SJSA1 (cell line): ENCODE measurements at places on chromosomes 1 and 21. TPM values are rescaled to one million over a fixed set of nuclear protein-coding genes. Genes with fewer than 3 reads are reported as not detected.
A peak's percentile ranks its signal among the peaks of the same experiment; 100 is the strongest.

- no peak for DNase-seq
These were observed 52.1 kb downstream of the MIGA1 start for GRCh38 chr1:77831566-77831965.

VWA5B1 gene
- total RNA-seq, result not detected in 2 replicates

DNA sequence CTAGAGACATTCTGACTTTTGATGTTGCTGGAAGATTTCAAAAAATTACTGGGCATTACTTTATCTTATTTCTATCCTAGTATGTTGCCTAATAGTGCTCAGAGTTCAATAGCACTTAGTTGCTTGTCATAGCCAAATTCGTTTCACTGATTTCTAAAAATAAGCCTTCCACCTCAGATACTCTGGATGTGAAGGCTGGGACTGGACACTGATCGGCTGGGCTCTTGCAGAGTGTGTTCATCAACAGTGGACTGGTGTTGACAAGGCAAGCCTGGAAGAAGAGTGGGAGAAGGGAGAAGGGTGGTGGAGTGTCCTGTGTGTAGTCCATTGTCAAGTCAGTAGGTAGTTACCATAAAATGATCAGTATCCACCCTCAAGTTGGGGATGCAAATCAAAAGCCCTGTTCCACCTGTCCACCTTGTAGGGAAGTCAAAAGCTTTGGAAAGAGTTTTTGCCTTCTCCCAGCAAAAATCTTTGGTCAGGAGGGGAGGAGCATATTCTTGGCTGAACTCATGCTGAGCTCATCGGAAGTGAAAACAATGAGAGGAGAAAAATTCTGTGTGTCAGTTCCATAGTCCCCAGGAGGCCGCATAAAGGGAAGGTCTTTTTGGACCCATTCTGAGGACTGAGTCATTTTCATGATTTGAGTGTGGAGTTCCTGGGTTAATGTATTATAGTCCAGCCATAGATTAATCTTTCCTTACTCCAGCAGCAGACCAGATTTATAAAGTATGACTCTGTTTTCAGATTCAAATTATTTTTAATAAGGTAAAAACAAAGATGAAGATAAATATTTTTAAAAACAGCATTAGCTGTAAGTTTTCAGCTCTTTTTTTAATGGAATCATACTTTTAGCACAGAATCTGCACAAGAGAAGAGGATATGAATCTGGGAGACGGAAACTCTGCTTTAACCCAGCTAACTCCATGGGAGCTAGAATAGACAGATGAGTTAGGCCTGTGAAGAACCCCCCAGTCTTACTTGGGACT lies 99.5 kb upstream of the BMP8A start:
- peak; percentile 72 for DNase-seq

GPA33 gene
- total RNA-seq, result not detected in 2 replicates

DNA sequence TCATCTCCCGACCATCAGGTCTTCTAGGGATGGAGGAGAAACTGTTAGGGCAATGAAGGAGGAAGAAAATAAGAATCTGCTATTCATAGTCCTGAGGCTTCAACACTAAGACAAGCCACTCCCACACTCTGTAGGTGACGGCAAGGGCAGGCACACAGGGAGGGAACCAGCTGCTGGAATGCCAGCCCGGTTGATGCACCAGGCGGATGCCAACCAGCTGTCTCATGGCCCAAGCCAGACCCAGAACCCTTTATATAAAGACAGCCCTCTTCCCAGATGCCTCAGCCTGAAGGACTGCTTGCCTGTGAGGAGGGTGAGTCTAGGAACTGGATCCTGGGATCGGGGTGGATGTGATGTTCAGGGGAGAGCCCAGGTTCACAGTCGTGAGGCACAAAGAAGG lies at the start of gene KPRP:
Gene KPRP, plus strand, starts transcription at position 279 of the 400 bp plus-strand sequence. CDS start 1,564 bp downstream, outside the sequence.
- no peak for DNase-seq

DNA sequence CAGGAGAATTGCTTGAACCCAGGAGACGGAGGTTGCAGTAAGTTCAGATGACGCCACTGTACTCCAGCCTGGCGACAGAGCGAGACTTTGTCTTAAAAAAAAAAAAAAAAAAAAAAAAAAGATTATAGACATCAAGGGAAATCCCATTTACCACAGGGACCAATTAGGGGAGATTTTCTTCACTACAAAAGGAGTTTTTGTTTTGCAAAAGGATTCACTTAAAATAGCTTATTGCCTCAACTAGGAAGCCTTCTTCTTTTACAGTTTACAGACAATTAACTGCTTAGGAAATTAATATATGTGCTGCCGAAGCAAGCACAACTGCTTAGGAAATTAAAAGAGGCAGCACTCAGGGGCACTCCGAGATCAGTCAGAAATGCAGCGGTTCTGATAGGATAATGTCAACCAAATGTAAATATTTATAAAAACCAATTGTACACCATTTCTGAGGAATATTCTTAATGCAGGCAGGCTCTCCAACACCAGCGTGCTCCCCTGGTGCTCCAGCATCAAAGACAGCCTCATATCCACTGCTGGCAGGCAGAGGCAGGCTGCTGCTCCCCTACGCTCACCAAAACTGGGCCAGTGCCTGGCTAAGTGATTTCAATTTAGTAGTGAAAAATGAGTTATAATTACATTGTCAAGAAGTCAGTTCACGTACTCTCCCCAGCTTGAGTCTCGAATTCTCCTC lies 107.9 kb upstream of the RAB4A start:
- no peak for DNase-seq

RIPK4 gene
- total RNA-seq, result 0.47 and 1.7 TPM in 2 replicates

DNA sequence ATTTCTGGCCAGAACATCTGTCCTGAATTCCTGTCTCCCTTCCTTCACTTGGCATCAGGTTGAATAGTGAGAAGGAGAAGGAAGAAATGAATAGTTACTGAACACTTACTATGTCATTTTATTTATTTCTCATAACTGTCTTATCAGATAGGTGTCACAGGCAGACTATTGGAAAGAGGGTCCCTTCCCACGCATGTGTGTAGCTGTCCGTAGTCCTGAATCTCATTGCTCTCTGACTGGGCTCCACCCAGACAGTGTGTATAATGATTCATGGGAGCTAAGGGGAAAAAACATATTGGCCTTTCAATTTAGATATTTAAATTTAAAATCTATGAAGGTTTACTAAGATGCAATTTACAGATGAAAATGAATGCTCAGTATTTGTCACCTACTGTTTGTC lies 86.1 kb downstream of the OMA1 start:
- DNase-seq, result no peak

DNA sequence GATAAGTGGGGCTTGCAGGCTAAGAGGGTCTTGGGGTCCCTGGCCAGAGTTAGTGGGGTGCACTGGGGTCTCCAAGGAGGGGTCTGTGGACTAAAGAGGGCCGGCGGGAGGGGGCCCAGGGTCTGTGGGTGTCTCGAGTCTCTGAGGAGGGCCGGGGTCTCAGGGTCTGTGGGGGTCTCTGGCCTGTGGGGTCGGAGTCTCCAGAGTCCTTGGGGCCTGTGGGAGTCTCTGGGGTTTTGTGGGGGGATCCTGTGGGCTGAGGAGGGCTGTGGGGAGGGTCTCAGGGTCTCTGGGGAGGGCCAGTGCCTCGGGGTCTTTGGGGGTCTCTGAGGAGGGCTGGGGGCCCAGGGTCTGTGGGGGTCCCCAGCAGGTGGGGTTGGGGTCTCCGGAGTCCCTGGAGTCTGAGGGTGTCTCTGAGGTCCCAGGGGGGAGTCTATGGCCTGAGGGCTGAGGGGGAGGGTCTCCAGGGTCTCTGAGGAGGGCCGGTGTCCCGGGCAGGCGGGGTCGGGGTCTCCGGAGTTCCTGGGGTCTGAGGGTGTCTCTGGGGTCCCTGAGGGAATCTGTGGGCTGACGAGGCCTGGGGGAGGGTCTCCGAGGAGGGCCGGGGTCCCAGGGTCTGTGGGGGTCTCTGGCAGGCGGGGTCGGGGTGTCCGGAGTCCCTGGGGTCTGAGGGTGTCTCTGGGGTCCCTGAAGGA lies 628 bp upstream of the PLEKHM2 start:
- DNase-seq, result no peak

- DNase-seq, result peak; percentile 49
These were observed 5.2 kb upstream of the HLX start for GRCh38 chr1:220873868-220874655.

NCAM2 gene
- total RNA-seq, result not detected in 2 replicates

DNA sequence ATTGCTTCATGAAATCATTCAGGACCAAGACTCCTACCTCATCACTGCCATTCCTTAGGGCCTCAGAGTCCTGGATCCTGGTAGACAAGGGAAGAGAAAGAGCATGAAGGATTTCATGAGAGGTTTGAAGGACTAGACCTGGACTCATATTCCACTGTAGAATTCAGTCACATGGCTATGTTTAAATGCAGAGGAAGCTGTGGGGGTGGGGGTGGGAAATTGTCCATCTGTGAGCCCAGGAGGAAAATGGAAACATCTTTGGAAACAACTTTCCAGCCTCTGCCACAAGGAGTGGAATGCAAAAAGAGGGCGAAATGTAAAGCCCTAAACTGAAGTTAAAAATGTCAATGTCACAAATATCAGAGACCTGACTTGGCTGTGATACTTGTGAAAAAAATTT lies 73.0 kb downstream of the BRINP2 start:
- DNase-seq, result no peak

GRCh38 chr1:29123887-29124365 lies at the start of gene TMEM200B:
TSS of gene TMEM200B (minus strand) at chr1:29123903. CDS start at chr1:29121828, 2,075 bp downstream.
- DNase-seq, result no peak

DPYD gene
- 31.4 and 35.4 TPM in 2 replicates for total RNA-seq

DNA sequence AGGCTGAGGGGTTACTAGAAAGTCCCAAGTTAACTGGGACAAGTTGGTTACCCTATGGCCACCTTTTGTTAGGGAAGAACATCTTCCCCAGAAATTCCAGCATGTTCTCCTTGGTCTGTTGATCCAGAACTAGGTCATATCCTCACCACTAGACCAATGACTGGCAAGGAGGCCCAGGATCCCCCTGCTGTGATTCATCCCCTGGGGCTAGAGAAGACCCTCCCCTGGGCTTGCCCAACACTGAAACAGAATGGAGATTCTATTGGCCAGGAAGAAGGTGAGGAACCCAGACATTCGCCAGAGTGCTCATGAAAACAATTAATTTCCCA lies 90.1 kb upstream of the SIM2 start:
- DNase-seq, result no peak

DNA sequence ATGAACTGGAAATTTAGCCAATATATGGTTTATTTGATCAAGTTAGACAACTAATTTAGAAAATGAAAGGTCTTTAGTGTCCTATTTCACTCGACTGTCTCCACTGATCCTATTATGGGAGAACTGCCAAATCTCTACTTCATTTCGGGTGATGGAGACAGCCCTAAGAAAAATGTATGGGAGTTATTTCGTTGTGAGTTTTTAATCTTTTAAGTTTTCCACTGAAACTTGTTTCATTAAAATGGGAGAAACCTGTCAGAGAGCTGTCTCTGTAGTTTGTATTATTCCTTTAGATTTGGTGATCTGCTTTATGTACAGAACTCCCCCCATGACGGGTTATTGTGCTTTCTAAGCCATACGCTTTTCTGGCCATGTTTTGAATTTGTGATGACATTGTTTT lies 899.7 kb downstream of the ADGRL2 start:
- DNase-seq, result no peak

GRCh38 chr1:7680207-7680954 lies 90.7 kb upstream of the VAMP3 start:
- peak; percentile 23 for DNase-seq

SLAMF9 gene
- not detected in 2 replicates for total RNA-seq

DNA sequence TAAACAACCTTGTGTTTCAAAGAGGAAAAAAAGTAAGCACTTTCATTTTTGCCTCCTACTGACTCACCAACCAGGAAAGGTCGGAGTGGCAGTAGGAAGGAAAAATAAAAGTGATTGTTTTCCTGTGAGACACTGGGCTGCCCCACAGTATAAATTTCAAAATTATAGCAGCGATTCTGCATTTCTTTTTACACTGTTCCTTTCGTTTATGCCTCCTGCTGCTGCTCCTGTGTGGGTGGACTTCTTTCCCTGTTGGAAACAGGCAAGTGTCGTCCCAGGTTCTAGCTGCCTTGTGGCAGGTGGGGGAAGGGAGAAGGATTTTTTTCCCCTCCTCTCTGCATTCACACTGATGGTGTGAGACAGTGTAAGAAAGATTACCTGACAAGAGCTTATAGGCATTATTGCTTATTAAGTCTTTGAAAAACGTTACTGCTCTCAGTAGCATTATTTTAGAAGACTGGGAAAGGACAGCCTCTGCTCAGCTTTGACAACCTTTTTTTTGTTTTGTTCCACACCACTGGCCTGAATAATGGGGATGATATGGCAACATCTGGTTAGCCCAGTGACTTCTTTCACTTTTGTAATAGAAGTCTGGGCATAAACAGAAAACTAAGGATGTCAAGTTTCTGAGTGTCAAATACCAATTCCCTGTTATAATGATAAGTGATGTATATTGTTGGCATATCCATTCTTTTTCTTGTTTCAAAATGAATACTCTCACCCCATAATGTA lies 77.9 kb downstream of the NEK7 start:
- no peak for DNase-seq

DNA sequence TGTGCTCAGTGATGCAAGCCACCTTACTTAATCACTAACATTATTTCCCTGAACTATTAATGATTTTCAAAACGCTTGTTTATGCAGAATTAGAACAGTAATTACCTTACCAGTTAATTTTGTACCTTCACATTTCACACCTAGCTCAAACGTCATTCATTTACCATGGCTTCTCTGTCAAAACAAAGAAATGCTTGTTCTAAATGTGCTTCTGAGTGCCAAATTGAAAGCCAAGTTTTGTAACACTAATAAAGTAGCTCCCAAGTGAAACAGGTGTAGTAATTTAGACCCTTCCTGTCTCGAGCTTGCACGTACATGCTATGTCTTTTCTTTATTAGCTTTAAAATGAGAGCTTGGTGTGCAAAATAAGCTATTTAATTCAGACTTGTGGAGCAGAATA lies 533.7 kb upstream of the PKN2 start:
- DNase-seq, result no peak

RNU1-4 gene
- under 0.01 and 294 TPM in 2 replicates for total RNA-seq

- no peak for DNase-seq
These were observed 163.9 kb downstream of the SLC45A1 start for GRCh38 chr1:8481650-8482380.

DNA sequence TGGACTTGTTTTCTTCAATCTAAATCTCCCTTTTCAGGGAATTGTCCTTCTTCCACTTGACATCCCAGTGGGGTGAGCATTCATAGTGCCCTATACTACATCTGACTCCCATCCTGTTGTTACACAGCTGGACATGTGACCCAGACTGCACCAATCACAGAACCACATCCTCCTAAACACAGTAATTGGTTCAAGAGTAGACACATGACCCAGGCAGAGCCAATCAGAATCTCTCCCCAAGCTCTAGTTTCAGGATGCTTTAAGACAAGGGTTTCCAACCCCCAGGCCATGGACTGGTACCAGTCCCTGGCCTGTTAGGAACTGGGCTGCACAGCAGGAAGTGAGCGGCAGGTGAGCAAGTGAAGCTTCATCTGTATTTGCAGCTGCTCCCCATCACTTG lies 5.6 kb upstream of the DDOST start:
- DNase-seq, result no peak

DNA sequence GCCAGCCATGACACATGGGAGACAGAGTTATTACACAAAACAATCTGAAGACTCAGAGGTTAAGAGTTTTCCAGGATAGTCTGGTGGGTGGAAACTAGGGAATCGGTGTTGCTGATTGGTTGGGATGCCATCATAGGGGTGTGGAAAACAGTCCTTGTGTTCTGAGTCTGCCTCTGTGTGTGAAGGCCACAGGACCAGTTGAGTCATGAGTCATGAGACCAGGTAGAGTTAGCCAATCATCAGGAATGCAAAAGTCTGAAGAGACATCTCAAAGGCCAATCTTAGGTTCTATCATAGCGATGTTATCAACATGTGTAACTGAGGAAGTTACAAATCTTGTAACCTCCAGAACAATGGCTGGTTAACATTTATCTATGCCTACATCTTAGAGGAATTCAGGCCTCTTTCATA lies 49.7 kb upstream of the NEK7 start:
- no peak for DNase-seq

RAB25 gene
- total RNA-seq, result not detected in 2 replicates

- DNase-seq, result no peak
These were observed 59.1 kb upstream of the RBM15 start for GRCh38 chr1:110280126-110280525.
